ENCODE measurements at places on chromosomes 4 and X. TPM values are rescaled to one million over a fixed set of nuclear protein-coding genes. Genes with fewer than 3 reads are reported as not detected.

Gene NHSL2
- total RNA-seq: 10.8 TPM

Gene KLHL5
- total RNA-seq: 47.8 TPM

Gene SLC9B2
- total RNA-seq: 6.0 TPM

Gene RPA4
- 0.57 TPM for total RNA-seq

Gene UNC5C
- total RNA-seq: 3.1 TPM

Gene POU3F4
- 1.1 TPM for total RNA-seq

Gene TMEM35A
- total RNA-seq: 1.1 TPM

Gene NSUN7
- 7.6 TPM for total RNA-seq

DNA sequence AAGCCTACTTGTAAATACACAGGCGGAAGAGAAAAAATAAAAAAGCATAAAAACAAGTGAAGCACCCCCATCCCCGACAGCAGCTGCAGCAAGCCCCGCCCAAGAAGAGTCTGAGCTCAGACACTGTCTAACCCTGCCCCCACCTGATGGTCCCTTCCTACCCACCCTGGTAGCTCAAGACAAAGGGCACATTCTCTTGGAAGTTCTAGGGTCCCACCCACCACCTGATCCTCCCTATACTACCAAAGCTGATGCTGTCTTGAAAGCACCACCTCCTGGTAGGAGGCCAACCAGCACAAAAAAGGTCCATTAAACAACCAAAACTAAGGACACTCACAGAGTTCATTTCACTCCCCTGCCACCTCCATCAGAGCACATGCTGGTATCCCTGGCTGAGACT lies 308.2 kb downstream of the KLHL13 start:
- H3K36me3 ChIP-seq: no peaks in the 10 kb centered on the region
- H3K27ac ChIP-seq: no peak overlapping the region
- H3K4me3 ChIP-seq: no peak overlapping the region
- H3K27me3 ChIP-seq: no peaks in the 10 kb centered on the region
- no peak for DNase-seq

- H3K4me1 ChIP-seq: no peaks in the 10 kb centered on the region
- no peaks in the 10 kb centered on the region for H3K36me3 ChIP-seq
- H3K27me3 ChIP-seq: no peaks in the 10 kb centered on the region
- H3K4me3 ChIP-seq: no peak overlapping the region
- no peak overlapping the region for H3K27ac ChIP-seq
These were observed 38.5 kb downstream of the HERC3 start for GRCh38 chr4:88630756-88631155.

GRCh38 chrX:101430457-101431078 lies 22.5 kb downstream of the HNRNPH2 start:
- no peak for DNase-seq
- H3K4me3 ChIP-seq: no peak overlapping the region
- peaks cover 2% of the 10 kb centered on the region for H3K36me3 ChIP-seq
- no peaks in the 10 kb centered on the region for H3K4me1 ChIP-seq
- H3K27ac ChIP-seq: no peak overlapping the region

- H3K36me3 ChIP-seq: no peaks in the 10 kb centered on the region
- peak; percentile 80 for DNase-seq
- no peak overlapping the region for H3K27ac ChIP-seq
- no peaks in the 10 kb centered on the region for H3K4me1 ChIP-seq
- H3K4me3 ChIP-seq: no peak overlapping the region
These were observed 13.7 kb upstream of the PIGA start for GRCh38 chrX:15349046-15349445.

GRCh38 chr4:16322183-16322582 lies 95.9 kb upstream of the TAPT1 start:
- H3K4me3 ChIP-seq: no peak overlapping the region
- H3K4me1 ChIP-seq: no peaks in the 10 kb centered on the region

DNA sequence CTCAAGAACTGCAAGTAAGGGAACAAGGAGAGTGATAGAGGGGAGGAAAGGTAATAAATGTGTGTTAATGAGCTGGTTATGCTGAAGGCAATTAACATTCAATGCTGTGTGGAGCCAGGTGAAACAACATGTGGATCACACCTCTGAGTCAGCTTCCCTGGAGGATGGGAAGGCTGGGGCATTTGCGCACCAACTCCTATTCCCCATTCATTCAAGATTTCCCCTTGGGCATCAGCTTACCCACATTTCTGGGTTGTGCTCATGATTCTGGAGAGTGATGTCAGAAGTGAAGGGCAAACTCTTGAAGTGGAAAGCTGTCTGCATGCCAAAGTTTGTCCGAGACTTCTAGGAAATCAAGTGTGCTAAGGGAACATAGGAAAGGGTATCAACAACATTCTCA lies 461.4 kb downstream of the MID1IP1 start:
- H3K36me3 ChIP-seq: no peaks in the 10 kb centered on the region
- H3K27me3 ChIP-seq: no peaks in the 10 kb centered on the region
- no peak for DNase-seq
- no peak overlapping the region for H3K4me3 ChIP-seq

GRCh38 chrX:31138124-31138523 lies 66.3 kb upstream of the FTHL17 start:
- H3K4me1 ChIP-seq: no peaks in the 10 kb centered on the region
- no peaks in the 10 kb centered on the region for H3K36me3 ChIP-seq

DNA sequence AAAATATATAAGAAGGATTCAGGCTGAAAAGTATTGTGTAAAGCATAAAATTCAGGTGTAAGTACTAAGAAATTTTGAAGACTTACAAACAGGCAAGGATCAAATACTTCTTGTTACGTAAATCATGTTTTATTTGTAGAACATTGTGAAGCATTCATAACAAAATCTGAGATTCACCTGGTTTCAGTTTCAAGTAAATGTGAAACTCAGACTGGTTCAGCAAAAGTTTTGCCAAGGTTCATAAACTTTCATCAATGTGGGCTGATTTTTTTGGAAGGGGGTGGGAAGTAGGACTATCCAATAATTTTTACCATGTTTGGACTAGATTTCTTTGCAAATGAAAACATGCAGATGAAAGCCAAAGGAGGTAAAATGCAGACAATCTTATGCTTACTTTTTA lies 527.7 kb downstream of the ANKRD50 start:
- H3K27ac ChIP-seq: no peak overlapping the region
- DNase-seq: no peak
- no peaks in the 10 kb centered on the region for H3K27me3 ChIP-seq
- no peaks in the 10 kb centered on the region for H3K36me3 ChIP-seq

GRCh38 chr4:134798573-134798972 lies 597.0 kb upstream of the PABPC4L start:
- no peaks in the 10 kb centered on the region for H3K27me3 ChIP-seq
- no peak overlapping the region for H3K27ac ChIP-seq

DNA sequence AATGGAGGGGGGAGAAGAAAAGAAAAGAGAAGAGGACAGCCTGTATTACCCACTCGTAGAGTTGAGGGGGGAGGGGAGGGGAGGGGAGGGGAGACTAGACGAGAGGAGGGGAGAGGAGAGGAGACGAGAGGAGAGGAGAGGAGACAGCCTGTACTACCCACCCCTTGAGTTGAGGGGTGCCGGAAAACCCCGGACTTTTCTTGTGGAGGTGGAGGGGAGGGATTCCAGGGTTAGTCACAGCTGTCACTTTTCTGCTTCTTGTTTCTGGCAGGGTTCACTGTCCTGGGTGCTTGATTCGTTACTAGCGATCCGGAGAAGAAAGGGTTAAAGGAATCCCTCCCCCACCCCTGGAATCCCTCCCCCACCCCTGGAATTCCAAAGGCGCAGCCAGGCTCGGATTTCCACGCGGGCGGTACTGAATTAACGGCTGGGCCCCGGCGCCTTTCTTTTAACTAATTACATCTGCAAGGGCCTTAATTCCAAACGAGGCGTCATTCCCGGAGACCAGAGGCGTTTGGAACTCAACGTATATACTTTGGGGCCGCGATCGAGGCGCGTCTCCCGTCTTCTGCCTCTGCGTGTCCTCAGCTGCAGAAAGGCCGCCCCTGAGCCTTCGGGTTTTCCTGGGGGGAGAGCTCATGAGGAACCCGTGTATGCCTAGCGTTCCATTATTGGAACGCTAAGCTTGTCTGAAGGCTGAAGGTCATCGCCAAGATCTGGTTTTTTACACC lies 20.1 kb upstream of the CSF2RA start:
- H3K27me3 ChIP-seq: no peaks in the 10 kb centered on the region
- DNase-seq: peak; percentile 90
- H3K36me3 ChIP-seq: no peaks in the 10 kb centered on the region
- H3K4me1 ChIP-seq: no peaks in the 10 kb centered on the region

DNA sequence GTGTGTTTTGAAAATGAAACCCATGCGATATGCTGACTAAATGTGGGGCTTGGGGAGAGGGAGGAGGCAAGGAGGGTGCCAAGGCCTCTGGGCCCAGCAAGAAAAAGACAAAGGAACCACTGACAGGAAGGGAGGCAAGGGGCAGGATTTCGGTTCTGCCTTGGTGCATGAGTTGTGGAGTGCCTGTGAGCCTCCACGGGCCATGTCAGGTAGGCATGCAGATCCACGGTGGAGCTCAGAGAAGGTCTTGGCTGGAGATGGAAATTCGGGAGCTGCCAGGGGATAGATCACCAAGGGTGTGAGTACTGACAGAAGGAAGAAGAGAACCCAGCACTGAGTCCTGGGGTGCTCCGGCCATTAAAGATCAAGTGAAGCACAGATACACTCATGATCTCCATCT lies 4.1 kb downstream of the EVC2 start:
- peaks cover 2% of the 10 kb centered on the region for H3K36me3 ChIP-seq
- H3K4me3 ChIP-seq: no peak overlapping the region
- no peak overlapping the region for H3K27ac ChIP-seq
- peaks cover 12% of the 10 kb centered on the region for H3K4me1 ChIP-seq

GRCh38 chr4:150023489-150023888 lies 54.8 kb upstream of the DCLK2 start:
- H3K4me3 ChIP-seq: no peak overlapping the region
- no peak for DNase-seq
- no peaks in the 10 kb centered on the region for H3K27me3 ChIP-seq

- no peaks in the 10 kb centered on the region for H3K36me3 ChIP-seq
- no peaks in the 10 kb centered on the region for H3K27me3 ChIP-seq
- DNase-seq: no peak
- H3K4me3 ChIP-seq: no peak overlapping the region
- H3K4me1 ChIP-seq: no peaks in the 10 kb centered on the region
These were observed 324.9 kb downstream of the NAF1 start for GRCh38 chr4:162841753-162842152.

GRCh38 chr4:108078024-108078733 lies 88.5 kb downstream of the HADH start:
- H3K4me1 ChIP-seq: no peaks in the 10 kb centered on the region
- DNase-seq: no peak
- H3K4me3 ChIP-seq: no peak overlapping the region
- no peak overlapping the region for H3K27ac ChIP-seq
- no peaks in the 10 kb centered on the region for H3K36me3 ChIP-seq

- H3K27me3 ChIP-seq: no peaks in the 10 kb centered on the region
- no peak overlapping the region for H3K27ac ChIP-seq
- H3K36me3 ChIP-seq: no peaks in the 10 kb centered on the region
- H3K4me3 ChIP-seq: no peak overlapping the region
- no peaks in the 10 kb centered on the region for H3K4me1 ChIP-seq
These were observed 27.6 kb upstream of the TMEM184C start for GRCh38 chr4:147589586-147589985.

DNA sequence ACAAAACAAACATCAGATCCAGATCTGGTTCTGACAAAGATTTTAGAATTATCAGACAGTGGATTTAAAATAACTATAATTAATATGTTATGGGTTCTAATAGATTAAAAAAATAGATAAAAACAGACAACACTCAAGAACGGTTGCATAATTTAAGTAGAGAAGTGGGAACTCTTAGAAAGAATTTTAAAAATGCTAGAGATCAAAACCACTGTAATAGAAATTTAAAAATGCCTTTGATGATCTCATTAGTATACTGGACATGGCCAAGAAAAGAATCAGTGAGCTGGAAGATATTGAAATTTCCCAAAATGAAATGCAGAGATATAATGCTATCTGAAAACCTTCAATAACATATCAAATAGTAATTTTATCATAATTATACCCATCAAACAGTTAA lies 28.3 kb upstream of the DYNLT3 start:
- no peak overlapping the region for H3K27ac ChIP-seq
- no peak overlapping the region for H3K4me3 ChIP-seq
- no peaks in the 10 kb centered on the region for H3K36me3 ChIP-seq
- H3K27me3 ChIP-seq: no peaks in the 10 kb centered on the region
- DNase-seq: no peak

DNA sequence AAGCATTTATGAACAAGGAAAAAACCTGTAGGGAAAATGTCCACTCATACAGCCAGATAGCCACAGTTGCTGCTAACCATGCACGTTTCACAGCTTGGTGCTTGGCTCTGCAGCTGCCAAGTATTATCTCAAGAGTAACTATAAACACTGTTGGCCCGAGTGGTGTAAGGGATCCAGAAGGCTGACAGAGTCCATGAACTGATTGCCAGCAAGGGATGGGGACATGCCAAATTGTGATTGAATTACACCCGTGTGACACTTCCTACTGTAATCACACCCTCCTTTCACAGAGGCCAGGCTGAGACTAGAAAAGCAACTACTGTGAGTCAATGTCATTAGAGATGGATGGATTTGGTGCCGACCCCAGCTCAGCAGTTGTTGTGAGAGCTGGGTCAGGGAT lies 223.9 kb upstream of the ANKRD50 start:
- H3K4me3 ChIP-seq: no peak overlapping the region
- H3K36me3 ChIP-seq: no peaks in the 10 kb centered on the region
- H3K4me1 ChIP-seq: no peaks in the 10 kb centered on the region
- DNase-seq: peak; percentile 61
- no peak overlapping the region for H3K27ac ChIP-seq

GRCh38 chrX:100829730-100830129 lies 9.5 kb downstream of the CSTF2 start:
- DNase-seq: no peak
- peaks cover 6% of the 10 kb centered on the region for H3K36me3 ChIP-seq
- no peaks in the 10 kb centered on the region for H3K4me1 ChIP-seq
- H3K4me3 ChIP-seq: no peak overlapping the region

- no peaks in the 10 kb centered on the region for H3K4me1 ChIP-seq
- no peaks in the 10 kb centered on the region for H3K36me3 ChIP-seq
- H3K27ac ChIP-seq: no peak overlapping the region
- no peak overlapping the region for H3K4me3 ChIP-seq
- no peaks in the 10 kb centered on the region for H3K27me3 ChIP-seq
These were observed 143.2 kb downstream of the PPARGC1A start for GRCh38 chr4:23746672-23747071.

GRCh38 chr4:138310498-138310897 lies 68.3 kb upstream of the SLC7A11 start:
- no peaks in the 10 kb centered on the region for H3K36me3 ChIP-seq
- no peaks in the 10 kb centered on the region for H3K27me3 ChIP-seq
- H3K4me1 ChIP-seq: no peaks in the 10 kb centered on the region
- no peak overlapping the region for H3K27ac ChIP-seq
- no peak overlapping the region for H3K4me3 ChIP-seq
- no peak for DNase-seq

GRCh38 chr4:24521544-24521943 lies 62.8 kb downstream of the DHX15 start:
- no peaks in the 10 kb centered on the region for H3K4me1 ChIP-seq
- no peak overlapping the region for H3K27ac ChIP-seq
- H3K27me3 ChIP-seq: no peaks in the 10 kb centered on the region
- DNase-seq: no peak
- no peak overlapping the region for H3K4me3 ChIP-seq
- no peaks in the 10 kb centered on the region for H3K36me3 ChIP-seq

- no peak overlapping the region for H3K4me3 ChIP-seq
- DNase-seq: no peak
These were observed 72.9 kb downstream of the ADAMTS3 start for GRCh38 chr4:72496119-72496518.

Measured in kidney (tissue), 22 donors.